ENCODE measurements at places on chromosomes 11 and 22.
A peak's percentile ranks its signal among the peaks of the same experiment; 100 is the strongest.

- no peak for DNase-seq
Measured at GRCh38 chr11:69360606-69361005, 66.7 kb downstream of the MYEOV start.

DNA sequence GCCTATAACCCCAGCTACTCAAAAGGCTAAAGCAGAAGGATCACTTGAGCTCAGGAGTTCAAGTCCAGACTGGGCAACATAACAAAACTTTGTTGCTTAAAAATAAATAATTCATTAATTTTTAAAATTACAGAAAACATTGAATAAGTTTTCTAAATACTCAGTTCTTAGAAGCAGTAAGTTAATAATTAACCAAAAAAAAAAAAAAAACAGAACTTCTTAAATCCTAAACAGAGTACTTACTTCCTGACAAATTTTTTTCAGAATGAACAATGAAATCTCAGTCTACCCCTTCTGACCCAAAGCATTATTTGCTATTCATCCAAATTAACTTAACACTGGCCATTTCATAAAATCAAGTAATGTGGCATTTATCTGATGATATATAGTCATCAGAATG is 65.4 kb upstream of the ARHGAP32 start:
- DNase-seq = no peak

DNA sequence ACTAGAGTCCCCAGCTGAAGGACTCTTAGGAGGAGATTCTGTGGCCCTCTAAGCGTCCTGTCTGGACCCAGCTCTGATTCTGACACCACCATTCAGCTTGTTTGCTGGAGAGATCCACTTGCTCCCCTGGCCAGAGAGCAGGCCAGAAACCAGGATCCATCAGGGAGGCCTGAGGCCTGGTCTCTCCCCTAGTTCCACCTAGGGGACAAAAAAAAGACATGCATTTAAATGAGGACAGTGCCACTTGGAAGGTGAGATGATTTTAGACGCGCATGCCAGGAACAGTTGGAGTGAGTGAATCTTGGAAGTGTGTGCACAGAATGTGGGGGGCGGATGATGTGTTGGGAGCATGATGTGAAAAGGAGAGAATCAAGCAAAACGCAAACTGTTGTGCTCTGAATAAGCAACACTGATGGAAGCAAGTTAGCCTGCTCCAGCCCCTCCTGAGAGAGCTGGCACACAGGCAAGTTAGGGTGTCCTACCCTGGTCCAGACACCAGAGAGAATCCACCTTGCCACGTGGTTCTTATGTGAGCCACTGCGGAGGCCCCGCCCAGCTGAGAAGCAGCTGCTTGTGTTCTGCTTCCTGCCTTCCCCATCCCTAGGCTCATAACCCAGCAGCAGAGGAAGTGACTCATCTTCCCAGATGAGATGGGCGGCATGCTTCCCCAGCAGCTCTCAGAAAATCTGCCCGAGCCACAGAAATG is 8.0 kb upstream of the SLCO2B1 start:
- peak; percentile 65 for DNase-seq

- DNase-seq = no peak
Measured at GRCh38 chr22:39907047-39907446, 6.2 kb downstream of the GRAP2 start.

- no peak for DNase-seq
Measured at GRCh38 chr11:63551091-63551888, 11.9 kb downstream of the PLAAT2 start.

DNA sequence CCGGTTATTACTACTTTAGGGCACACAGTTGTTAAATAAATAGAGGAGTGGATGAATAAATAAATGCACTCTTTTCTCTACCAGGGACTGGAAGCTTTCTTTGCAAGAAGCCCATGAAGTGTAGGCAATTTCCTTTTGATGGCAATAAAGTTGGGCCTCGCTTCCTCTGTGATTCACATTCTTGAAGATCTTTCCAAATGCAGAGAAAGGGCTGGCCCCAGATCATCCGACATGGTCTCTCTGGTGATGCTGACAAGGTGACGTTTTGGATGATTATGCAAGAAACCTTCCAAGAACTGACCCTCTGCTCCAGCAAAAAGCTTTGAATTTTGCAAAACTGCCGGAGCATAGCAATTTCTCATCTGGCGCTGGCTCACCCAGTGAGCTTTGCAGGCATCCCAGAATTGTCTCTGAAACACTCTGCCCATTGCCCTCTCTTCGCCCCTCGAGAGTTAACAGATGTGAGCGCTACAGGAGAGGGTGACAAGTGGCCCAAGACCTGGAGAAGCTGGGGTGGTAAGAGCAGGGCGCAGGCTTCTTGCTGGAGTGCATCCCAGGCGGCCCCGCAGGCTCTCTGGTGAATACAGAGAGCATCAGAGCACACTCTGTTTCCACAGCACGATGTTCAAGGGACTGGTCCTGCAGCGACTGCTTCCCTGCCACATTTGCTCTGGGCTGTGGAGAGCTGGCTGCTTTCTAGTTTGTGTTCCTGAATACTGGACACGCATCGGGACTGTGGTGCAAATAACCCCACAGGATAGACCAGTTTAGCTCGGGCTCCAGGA is 11.5 kb upstream of the IFT27 start:
- DNase-seq = no peak

GRCh38 chr22:35687461-35687860 is 30.2 kb upstream of the APOL5 start:
- DNase-seq = no peak

- no peak for DNase-seq
Measured at GRCh38 chr22:31092161-31092560, 11.0 kb downstream of the SMTN start.

GRCh38 chr22:32882774-32883530 is 81.4 kb downstream of the TIMP3 start:
- DNase-seq = no peak

- no peak for DNase-seq
Measured at GRCh38 chr11:73334384-73335203, 26.5 kb downstream of the ARHGEF17 start.

GRCh38 chr11:1161410-1162137 is 3.8 kb downstream of the MUC5AC start:
- no peak for DNase-seq
